ENCODE measurements at places on chromosomes 5 and 9.

DNA sequence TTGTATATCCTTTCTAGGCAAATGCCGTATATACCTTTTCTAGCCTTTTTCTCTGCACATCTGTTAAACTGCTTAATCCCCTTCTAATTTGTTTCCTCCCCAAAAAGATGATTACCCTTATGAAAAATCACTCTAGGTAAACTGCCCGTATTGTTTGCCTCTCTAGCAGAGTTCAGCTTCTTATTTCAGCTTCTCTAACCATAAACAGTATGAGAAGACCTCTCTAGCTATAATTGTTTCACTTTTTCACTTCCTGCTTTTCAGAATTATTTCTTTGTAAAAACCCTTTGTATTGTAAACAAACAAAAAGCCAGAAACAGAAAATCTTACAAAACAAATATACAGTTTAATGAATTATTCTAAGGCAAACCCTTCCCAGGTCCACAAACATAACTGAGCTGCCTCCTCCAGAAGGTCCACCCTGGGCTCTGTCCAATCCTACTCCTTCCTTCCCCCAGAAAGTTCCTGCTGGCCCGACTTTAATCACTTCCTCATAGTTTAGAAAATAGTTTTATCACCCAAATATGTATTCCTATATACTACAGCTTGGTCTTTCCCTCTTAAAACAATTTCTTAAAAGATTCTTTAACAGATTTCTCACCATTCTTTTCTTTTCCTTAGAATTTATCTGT lies 158.1 kb downstream of the FGF1 start:
- DNase-seq: no peak

GRCh38 chr9:121498487-121499176 lies 1.0 kb downstream of the GGTA1 start:
- DNase-seq: peak; percentile 6

- no peak for DNase-seq
Observed at GRCh38 chr5:86929123-86929766, 311.5 kb downstream of the COX7C start.

GRCh38 chr5:68329554-68330255 lies 114.1 kb downstream of the PIK3R1 start:
- DNase-seq: no peak
